ENCODE measurements at places on chromosomes 6 and 20. TPM values are rescaled to one million over a fixed set of nuclear protein-coding genes. Genes with fewer than 3 reads are reported as not detected.

DNA sequence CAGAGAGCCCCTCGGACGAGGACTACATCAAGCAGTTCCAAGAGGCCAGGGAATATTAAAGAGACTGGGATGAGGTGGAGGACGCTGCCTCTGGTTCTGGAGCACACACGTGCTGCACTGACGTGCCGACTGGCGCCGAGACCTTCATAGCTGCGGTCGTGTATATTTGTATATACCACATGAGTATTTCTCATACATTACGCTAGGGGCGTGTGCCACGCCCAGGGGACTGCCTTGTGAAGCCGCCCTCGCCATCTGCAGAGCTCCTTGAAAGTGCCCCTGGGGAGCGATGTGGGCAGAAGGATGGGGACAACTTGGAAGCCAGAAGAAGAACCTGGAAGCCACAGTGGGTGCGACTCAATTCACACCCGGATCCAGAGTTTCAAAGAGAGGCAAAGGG, 78.3 kb downstream of the ISM1 start:
- DNase-seq = no peak

- no peak for DNase-seq
These were observed 5.8 kb downstream of the SLPI start for GRCh38 chr20:45248609-45249008.

DNA sequence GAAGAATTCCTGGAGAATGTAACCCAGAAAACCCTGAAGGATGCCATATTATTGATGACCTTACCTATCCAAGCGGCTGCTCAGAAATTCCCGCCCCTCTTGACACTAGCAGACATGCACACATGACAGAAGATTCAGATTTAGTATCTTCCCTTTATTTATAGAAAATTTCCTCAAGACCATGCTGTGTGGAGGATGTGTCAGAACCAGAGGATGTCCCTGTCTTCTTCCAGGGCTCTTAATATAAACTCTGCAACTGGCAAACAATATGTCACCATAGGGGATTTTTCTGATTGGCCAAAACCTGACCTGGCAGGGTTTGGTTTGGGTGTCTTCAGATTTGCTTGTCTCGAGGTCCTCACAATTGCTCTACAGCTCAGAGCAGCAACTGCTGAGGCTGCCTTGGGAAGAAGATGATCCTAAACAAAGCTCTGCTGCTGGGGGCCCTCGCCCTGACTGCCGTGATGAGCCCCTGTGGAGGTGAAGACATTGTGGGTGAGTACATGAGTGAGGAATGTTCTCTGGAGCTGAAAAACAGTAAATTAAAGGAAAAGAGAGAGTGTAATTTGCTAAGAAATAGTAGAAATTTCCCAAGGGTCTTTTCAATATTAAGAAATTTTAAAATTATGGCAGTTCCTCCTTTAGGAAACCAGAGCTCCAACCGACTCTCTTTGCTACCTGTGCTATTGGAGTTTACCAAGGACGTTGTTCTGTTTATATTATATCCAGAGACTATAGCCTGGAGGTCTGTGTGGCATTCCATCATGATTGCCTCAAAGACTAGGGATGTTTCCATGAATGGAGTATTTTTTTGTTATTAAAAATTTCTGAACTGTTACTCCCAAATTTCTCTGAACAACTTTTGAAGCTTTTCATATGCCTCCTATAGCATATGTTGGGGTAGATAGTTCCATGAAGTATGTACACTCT, at the start of gene HLA-DQA2:
TSS of gene HLA-DQA2 (plus strand) at position 361 of the 930 bp plus-strand sequence. CDS start at position 414, 53 bp downstream.
- no peak for DNase-seq

DNA sequence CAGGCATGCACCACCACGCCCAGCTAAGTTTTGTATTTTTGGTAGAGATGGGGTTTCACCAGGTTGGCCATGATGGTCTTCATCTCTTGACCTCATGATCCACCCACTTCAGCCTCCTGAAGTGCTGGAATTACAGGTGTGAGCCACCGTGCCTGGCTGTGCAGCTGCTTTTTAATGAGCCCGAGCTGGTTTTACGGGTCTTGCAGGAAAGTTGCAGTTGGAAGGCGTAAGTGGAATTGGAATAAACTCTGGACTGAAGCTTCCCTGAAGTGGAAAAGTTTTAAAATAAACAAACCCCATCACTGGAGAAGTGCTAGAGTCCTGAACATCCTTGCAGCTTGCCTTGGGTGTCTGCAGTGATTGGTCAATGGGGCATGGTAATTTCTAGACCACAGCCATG, 40.4 kb downstream of the KIF25 start:
- DNase-seq = no peak

Gene C20orf204
- total RNA-seq = 0.71 TPM

DNA sequence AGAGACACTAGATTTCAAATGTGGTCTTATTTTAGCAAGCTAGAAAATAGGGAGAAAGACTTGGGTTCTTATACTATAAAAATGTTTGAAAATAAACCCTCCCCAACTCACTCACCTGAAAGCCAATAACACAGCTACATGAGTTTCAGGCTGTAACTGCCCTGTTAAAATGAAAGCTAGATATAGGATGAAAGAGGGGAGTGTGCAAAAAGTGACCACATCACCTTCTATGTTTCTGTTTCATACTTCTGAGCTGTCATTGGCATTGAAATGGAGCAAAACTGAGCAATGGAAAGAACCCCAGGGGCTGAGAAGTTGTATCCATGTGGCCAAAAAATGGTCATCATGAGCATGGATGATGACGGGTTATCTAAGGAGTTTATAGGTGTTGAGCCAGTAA, 148.1 kb upstream of the TENT5A start:
- no peak for DNase-seq

GRCh38 chr20:57170343-57170742, 96.1 kb downstream of the BMP7 start:
- DNase-seq = no peak

DNA sequence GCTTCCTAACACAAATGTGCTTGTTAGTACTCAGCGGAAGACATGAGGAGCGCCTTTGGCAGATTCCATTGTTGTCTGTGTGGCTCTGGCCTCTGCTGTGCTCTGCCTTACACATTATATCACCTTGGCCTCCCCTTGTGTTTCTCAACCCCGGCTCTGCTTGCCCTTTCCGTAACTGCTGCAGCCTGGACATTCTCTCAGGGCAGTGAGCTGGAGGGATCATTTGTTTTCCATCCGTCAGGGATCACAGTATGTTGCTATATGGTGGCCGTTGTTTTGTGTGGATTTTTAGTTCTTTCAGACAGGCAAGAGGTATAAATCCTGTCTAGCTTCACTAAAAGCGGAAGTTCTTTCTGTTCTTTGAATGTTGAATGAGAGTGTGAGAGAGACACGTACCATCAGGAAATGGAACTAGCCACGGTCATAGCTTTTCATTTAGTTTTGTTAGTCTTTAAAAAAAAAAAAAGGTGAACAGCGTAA, 175.1 kb downstream of the JARID2 start:
- no peak for DNase-seq

GRCh38 chr6:54981647-54982046, 135.1 kb downstream of the FAM83B start:
- no peak for DNase-seq

- DNase-seq = no peak
These were observed 512.8 kb upstream of the CHD6 start for GRCh38 chr20:42130810-42131596.

Gene LGSN
- total RNA-seq = not detected

GRCh38 chr6:104952911-104953399, 4.0 kb upstream of the LIN28B start:
- no peak for DNase-seq

DNA sequence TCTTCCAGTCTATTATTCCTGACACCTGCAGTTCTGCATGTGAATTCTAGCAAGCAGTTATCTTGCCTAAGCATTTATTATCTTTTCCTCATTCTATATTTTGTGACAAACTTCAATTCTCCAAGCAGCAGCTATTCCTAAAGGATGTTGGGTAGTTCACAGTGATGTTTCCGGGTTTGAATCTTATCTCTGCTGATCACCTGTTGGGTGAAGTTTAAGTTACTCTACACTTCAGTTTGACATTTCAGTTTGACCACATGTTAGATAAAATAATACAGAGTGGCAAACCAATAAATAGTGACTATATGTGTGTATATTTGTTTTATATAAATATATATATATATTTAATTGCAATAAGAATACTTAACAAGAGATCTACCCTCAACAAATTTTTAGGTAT, 168.6 kb downstream of the ADGRG6 start:
- DNase-seq = no peak

DNA sequence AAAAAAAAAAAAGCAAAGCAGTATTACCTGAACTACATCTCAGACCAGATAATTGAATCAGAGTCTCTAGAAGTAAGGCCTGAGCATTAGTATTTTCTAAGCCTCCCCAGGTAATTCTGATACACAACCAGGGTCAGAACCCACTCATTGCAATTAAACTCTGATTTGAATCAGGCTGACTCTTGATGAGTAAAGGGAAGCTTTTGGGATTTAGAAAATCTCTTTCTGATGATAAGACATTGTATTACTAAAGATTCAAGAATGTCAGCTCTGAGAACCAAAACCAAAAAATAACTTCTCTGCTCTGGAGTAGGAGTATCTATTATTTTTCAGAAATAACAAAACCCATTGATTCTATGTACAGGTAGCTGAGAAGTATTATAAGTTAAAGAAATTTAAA, 100.1 kb upstream of the COL21A1 start:
- DNase-seq = no peak

GRCh38 chr20:44858606-44859360, 26.7 kb upstream of the YWHAB start:
- no peak for DNase-seq

DNA sequence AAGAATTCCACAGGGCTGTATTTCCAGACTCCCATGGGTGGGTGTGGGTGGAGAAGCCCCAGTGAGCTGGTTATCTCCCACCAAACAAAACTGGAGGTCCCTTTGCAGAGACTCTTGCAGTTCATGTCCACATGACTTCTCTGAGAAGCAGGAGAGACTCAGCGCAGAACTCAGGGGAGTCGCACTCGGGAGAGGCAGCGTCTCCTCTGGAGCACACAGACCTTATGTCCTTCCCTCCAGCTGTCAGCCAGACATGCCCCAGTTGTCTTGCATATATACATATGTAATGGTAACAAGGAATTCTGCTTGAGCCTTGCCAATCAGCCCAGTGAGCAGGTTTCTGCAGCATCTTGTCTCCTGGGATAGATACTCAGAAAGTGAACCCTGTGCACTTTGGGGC, 23.8 kb downstream of the MYT1 start:
- DNase-seq = no peak

DNA sequence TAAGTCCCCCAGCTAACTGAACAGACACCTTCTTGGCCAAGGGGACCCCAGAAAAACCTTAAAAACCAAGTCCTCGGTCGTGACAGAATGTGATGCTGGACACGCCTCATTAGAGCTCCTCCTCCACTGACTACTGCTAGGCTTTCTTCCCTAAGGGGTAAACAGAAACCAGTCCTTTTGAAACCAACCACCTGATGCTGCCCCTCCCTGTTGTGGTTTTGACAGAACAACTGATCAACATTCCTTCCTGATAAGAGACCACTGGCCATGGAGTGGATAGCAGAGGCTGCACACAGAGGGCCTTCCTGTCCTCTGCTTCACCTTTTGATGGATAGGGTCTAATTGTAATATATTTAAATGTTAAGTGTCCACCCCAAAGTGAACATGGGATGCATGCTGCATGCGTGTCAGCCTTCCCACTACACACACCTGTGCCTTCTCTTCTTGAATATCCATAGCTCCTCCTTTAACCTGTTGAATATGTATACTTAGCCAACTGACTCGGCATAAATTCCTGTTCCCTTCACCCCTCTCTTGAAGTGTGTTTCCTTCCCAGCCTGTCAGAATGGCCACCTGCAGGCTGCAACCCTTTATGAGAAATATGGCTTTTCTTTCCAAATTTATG, 27.9 kb upstream of the SLC2A12 start:
- DNase-seq = no peak

Gene MLN
- total RNA-seq = not detected

DNA sequence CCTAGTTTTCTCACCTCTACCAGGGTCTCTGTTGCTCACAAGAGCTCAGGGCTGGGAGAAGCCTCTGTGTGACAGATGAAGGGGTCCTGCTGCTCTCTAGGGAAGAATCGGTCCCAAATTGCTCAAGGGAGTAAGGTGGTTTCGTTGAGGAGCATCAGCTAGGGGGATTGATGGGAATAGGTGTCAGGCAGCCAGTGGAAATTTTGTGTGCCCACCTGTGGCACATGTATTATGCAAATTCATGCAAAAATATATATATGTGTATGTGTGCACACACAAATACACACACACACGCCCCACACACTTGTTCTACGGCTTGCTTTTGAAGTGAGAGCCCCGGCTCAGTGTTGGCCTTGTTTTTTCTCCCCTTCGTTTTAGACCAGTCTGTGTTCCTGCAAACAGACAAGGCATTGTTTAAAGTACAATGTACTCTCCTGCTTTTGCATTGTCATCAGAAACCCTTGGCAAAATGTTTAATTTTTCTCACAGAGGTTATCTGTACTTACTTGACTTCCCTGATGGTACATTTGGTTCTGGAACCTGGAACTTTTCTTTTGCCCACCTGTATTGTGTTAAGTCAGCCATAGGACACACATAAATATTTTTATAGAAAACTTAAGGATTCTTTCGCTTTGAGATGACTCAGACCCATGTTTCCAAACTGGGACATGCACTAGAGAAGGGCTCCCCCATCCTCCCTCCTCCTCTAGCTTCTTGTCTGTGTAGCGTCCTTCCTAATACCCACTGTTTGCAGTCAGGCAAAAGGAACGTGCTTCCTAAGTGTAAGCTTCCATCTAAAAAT, 26.7 kb downstream of the FOXO3 start:
- DNase-seq = no peak

Gene DPPA5
- not detected for total RNA-seq

Gene TNF
- total RNA-seq = 0.61 TPM

- no peak for DNase-seq
These were observed 521.2 kb downstream of the FRK start for GRCh38 chr6:115539531-115539930.

DNA sequence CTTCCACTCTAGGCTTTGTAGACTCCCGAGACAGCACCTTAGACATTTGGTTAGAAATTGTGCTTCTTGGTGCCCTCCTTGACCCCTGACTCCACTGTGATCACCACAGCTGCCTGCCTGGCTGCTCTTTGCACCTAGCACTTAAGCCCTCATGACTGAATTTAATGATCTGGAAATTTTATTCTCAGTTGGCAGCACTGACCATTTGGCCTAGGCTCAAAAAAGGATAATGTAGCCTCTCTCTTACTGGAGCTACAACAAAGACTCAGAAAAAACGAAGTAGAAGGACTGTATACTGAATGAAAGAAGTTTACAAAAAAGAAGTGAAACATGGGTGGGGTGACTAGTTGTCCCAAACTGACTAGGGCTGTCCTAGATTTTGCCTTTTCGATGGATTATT, 11.3 kb upstream of the ABRACL start:
- DNase-seq = no peak

GRCh38 chr6:73123632-73124329, 101.5 kb downstream of the KHDC1L start:
- DNase-seq = no peak

DNA sequence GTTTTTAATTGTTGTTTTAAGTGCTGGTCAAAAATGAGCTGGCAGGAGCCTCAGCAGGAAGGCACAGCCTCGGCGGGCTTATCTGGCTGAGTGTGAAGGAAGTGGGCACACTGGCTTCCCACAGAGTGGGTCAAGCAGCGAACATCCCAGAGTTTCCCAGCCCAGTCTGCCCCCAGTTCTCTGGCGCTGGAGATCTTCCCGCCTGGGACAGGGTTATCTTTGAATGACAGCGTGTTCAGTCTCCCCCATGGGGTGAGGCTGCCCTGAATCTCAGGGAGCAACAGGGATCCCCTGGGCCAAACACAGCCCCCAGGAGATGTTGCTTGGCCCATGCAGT, 122.2 kb upstream of the PTPN1 start:
- no peak for DNase-seq

- no peak for DNase-seq
These were observed 105.3 kb upstream of the SLC22A16 start for GRCh38 chr6:110581679-110582078.

Gene XKR7
- 0.02 TPM for total RNA-seq

GRCh38 chr6:43467752-43468151, 9.6 kb upstream of the TJAP1 start:
- no peak for DNase-seq

Gene BPI
- 0.49 TPM for total RNA-seq

All from psoas muscle (tissue), 8 donors.